ENCODE measurements at places on chromosomes 6 and 20.

- DNase-seq, result no peak
Measured at GRCh38 chr6:157432892-157433265, 51.9 kb downstream of the ZDHHC14 start.

DNA sequence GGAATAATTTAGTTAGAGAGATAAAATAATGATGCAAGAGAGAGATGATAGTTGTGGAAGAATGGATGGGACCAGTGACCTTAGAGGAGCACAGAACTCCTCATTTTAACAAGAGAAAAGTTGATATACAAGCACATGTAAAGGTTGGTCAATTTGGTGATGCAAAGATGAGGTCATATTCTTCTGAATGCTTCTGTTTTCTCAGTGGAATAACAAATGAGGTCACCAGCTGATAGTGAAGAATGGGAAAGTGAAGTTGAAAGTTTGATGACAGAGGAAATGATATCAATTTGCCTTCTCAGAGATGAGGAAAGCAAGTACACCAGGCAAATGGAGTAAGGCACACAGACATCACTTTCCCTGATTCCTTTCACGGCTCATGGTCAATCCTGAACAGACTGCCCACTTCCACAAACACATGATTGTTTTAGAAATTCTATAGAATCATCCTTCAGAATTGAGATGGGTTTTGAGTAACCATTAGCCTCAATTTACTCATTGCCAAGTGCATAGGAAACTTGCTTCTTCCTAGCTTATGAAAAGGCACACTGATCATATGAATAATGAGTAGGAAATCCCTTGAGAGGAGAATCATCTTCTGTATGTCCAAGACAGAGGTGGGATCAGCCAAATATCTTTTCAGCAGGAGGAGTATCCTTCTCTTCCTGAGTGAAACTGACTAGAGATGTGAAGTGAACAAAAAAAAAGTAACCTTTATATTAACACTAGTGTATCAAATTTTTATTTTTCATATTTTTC, 82.4 kb upstream of the TCF21 start:
- DNase-seq, result no peak

DNA sequence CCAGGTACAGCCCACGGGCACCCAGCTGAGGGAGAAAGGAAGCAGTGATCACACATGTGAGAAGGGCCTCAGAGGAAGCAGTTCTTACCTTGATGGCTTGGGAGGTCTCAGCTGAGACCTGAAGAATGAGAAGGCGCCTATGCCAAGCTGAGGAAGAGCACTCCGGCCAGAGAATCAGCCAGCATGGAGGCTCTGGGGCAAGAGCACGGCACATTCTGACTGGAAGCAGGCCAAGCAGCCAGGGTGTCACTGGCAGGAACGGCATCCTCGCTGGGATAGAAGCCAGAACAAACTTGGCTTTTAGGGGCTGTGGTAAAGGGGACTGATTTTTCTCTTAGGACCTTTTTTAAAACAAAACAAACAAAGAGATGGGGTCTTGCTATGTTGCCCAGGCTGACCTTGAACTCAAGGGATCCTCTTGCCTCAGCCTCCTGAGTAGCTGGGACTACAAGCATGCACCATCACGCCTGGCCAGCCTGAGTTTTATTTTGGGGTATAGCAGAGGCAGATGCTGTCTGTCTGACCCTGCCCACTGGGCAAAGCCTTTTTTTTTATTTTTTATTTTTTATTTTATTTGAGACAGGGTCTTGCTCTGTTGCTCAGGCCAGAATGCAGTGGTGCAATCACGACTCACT, 17.6 kb downstream of the GHRH start:
- no peak for DNase-seq

- DNase-seq, result peak; percentile 19
Measured at GRCh38 chr6:89146718-89147700, 1.2 kb downstream of the PM20D2 start.

GRCh38 chr6:14283600-14284235, 166.1 kb downstream of the CD83 start:
- no peak for DNase-seq

DNA sequence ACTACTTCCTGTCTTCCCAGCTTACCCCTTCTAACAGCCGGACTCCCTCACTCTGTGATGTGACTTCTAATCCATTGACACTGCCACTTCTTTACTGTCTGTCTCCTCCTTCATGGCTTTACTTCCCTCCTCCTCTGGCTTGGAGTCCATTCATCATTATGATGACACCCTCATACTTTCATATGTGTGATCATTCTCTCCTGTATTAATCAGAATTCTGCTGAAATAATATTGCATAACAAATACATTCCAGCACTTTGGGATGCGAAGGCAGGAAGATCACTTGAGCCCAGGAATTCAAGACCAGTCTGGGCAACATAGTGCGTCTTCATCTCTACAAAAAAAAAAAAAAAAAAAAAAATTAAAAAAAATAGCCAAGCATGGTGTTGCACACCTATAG, 147.9 kb upstream of the BTBD3 start:
- DNase-seq, result no peak

GRCh38 chr6:63997221-63997620, 361.6 kb downstream of the PHF3 start:
- no peak for DNase-seq

- DNase-seq, result no peak
Measured at GRCh38 chr6:167858086-167858591, 31.4 kb downstream of the AFDN start.

DNA sequence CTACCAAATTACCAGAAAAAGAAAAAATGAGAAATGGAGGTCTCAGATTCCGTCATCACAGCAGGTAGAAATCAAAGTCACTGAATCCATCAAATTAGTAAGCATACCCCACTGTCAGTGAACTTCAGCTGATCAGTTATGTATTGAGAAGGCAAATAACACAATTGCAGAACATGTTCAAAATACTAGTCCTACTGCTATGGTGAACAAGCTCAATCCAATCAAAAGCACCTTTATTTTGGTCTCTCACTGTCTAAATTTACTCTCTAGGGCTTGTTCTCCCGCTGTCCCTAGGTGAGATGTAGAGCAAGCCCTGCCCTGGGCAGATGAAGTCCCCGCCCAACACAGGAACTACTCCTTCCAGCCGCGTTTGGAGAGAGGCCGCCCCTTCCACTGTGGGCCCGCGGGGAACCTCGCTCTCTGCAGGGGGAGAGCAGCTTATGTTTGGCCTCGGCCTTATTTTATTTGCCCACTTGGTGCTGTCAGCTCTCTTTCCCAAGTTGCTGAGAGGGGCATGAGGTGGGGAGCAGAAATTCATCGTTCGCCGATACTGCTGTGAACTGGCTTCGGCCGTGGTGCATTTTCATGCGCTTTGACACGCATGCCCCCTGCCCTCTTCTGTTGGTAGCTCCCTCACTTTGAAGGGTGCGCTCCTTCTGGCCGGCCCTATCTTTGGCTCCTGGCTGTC, 14.3 kb upstream of the MAP1LC3A start:
- DNase-seq, result no peak

GRCh38 chr6:153947808-153948447, 91.1 kb upstream of the OPRM1 start:
- no peak for DNase-seq

DNA sequence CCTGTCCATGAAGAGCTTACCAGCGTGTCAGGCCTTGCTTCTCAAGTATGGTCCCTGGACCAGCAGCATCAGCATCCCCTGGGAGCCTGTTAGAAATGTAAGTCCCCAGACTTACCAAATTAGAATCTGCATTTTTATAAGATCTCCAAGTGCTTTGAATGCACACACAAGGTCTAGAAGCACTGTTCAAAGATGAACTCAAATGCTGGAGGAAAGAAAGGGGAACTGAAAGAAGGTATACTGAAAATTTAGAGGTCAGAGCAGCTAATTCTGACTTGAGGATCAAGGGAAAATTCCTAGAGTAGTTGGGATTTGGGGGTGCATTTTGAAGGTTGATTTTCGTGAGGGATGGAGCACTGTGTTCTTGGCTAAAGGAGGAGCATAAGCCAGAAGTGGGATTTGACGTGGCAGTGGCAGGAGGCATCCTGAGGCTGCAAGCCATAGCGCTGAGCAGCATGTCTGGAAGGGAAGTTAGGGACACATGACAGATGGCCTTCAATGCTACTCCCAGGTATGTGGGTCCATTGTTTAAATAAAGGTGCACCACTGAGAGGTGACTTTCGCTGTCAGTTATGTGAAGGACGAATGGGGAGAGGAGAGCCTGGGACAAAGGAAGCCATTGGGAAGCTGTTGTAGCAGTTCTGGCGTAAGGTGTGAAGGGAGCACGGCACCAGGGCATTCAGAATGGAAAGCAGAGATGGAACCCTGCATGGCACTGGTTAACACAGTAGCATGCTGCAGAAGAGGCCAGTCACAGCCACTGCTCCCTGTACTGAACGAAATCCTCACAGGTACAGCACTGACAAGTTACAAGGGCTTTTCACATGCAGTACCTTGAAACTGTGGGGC, 36.2 kb downstream of the ARMC2 start:
- DNase-seq, result no peak

- DNase-seq, result no peak
Measured at GRCh38 chr6:19665613-19665909, 171.6 kb upstream of the ID4 start.

DNA sequence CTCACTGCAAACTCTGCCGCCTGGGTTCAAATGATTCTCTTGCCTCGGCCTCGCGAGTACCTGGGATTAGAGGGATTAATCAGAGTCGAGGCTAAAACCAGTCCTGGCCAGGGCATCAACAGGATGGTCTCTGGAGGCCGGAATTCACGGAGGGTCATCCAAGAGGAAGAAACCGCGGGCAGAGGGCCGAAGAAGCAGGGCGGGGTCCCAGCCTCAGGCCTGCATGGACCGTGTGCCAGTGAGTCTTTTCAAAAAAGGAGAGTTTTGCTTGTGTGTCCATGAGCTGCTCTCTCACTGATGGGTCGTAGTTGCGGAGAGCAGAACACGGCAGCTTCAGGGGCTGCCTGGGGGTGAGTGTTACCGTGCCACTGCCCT, 295.1 kb upstream of the ZNF337 start:
- DNase-seq, result no peak

GRCh38 chr6:75266716-75267291, 17.8 kb downstream of the TMEM30A start:
- peak; percentile 37 for DNase-seq

GRCh38 chr6:167559675-167560479, 235.0 kb downstream of the TTLL2 start:
- DNase-seq, result no peak

Data from SK-N-DZ (cell line).